Fibroblast of villous mesenchyme (primary cell): ENCODE measurements at places on chromosomes 1 and 21. TPM values are rescaled to one million over a fixed set of nuclear protein-coding genes. Genes with fewer than 3 reads are reported as not detected.

DNA sequence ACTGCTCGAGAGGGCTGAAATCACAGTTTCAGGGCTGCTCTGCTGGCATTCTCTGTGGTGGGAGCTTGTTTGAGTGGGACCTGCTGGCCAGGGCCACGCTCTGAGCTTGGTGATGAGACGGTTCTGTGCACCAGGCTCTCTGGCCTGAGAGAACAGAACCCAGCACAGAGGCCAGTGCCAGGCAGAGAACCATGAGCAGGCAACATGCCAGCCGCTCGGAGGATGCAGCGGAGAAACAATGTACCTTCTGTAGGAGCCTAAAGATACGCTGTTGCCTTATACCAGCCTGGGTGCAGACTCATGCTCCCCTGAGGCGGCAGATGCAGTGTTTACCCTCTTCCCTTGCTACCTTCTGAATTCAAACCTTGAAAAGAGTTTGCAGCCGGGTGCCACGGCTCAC is 10.0 kb downstream of the C2CD2 start:
- no peak for DNase-seq

GRCh38 chr1:41462680-41463004 is 21.8 kb downstream of the EDN2 start:
- DNase-seq = no peak

- no peak for DNase-seq
Measured at GRCh38 chr1:228043281-228043848, 36.6 kb downstream of the WNT3A start.

DNA sequence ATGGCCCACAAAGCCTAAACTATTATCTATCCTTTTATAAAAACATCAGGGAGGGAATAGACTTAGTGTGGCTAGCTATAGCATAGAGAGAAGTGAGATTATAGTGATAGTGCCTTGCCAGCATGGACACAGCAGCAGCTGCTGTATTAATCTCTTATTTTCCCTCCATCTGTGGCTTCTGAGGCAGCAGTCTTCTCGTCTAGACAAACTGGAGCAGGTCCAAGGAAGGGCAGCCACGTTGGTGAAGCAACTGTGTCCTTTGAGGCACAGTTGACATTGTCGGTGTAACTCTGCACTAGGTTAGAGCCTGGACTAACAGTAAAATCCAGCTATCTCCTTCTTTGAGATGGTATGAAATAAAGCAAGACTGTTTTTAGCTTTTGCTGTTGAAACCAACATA is 131.3 kb downstream of the CACHD1 start:
- no peak for DNase-seq

DNA sequence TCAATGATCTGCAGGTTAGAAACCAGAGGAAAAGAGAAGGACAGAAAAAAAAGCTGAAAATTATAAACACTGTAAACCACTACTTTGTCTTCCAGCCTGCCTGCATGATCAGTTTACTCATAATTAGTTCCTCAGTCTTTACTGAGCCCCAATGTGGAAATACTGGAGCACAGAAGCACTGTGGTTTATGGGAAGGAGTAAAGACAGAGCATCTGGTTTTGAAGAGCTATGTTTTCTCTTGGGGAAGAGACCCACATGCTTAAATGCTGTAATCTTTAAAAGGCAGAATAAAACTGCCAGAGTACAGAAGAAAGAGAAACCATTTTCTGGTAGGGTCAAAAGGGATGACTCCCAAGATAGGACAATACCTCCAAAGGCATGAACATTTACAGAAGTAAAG is 159.0 kb upstream of the ZNHIT6 start:
- peak; percentile 74 for DNase-seq

GRCh38 chr1:1374589-1374928 is 448 bp downstream of the AURKAIP1 start:
- no peak for DNase-seq

DNA sequence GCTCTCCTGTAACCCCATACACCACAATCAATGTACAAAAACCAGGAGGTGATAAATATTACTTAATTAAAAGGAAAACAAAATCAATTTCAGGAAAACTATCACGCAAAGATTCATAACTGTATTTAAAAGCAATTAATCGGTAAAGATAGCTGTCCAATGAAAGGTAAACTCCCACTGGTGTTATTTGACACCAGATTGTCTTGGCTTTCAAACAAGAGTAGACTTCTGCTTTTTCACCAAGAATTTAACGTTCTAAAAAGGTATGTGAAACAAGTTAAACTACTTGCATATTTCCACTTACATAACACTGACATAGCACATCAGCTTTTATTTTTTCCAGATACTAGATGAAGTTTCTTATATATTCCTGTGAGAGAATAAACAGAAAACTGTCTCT is 3.5 kb downstream of the PLPP3 start:
- DNase-seq = no peak

- no peak for DNase-seq
Measured at GRCh38 chr1:3945222-3945621, 45.1 kb upstream of the C1orf174 start.

DNA sequence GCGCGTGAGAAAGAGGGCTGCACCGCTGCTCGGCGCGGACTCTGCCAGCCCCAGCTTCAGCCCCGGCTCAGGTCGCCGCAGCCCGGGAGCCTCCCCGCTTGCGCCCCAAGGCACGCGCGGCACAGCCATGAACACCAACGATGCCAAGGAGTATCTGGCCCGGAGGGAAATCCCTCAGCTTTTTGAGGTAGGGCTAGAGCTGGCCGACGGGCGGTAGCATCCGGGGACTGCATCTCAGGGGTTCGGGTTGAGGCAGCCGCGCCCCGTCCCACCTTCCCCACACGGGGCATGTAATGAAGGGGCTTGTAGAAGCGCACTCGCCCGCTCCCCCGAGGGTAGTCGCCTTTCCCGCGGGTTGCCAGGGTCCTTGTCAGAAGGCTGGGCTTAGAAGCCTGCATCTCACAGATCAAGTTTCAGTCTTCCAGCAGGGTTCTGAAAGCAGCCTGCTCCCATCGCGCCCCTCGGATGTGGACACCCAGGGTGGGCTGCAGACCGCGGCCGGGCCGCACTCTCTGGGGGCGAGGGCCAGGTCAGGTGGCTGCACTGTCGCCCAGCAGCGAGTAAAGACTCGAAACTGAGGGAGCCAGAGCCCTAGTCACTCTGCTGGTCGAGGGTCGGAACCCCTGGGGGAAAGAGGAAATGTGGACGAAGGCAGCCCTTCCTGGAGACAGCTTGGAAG is 507 bp downstream of the AK5 start:
- peak; percentile 28 for DNase-seq

- DNase-seq = no peak
Measured at GRCh38 chr21:45525910-45526306, 16.3 kb downstream of the SLC19A1 start.

- peak; percentile 93 for DNase-seq
Measured at GRCh38 chr21:27269644-27270043, 302.8 kb upstream of the ADAMTS5 start.

DNA sequence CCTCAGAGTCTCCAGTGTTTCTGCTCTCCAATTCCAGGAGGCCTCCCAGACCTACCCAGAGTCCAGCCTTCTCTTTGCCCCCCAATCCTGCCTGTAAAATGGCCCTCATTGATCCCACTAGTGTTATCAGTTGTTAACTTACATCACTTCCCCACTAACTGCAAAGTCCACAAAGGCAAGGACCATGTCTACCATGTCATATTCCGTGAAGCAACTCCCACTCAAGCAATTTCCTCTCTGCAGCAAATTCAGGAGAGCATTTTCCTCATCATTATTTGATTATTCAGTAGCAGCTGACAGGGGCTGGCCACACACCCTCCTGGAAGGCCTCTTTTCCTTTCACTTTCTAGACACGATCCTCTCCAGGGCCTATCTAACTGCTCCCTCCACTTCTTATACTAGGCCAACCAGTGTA is 153.5 kb downstream of the RERE start:
- peak; percentile 81 for DNase-seq

DNA sequence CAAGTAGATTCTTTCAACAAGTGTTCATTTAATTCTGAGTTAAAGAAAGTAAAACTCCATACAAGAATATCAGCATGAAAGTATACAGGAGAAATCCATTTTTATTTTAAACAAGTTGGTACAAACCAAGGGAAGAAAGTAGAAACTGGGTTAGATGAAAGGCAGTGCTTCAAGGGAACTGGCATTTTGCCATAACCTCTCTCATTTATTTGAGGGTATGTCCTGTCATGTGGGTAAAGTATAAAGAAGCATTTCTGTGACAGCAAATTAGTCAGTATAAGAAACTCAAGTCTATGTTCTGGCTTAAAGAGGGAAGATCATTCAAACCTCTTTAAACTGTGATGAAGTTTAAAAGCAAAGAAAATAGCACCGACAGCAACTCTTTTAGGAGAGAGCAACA is 32.0 kb downstream of the OLFM3 start:
- no peak for DNase-seq

DNA sequence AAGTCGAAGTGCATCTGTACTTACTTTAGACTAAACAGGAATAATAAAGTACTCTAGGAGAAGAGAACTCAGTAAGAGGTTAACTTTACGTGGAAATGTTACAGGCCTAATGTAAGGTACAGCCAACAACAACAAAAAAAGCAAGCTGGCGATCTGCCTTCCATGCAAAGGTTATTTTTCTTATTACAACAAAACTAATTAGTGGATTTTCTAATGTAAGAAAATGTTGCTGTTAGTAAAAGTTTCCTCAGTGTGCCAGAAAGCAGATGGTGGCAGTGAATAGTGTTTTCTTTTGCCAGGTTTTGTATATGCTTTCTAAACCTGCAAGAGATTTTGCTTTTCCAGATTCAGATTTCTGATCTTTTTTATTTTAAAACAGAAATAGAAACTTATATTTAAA is 179.2 kb downstream of the NFIA start:
- DNase-seq = no peak

GRCh38 chr1:85836736-85837135 is 128.5 kb upstream of the ZNHIT6 start:
- no peak for DNase-seq

- peak; percentile 14 for DNase-seq
Measured at GRCh38 chr21:27192281-27192949, 225.5 kb upstream of the ADAMTS5 start.

- peak; percentile 63 for DNase-seq
Measured at GRCh38 chr21:26388731-26389231, 184.3 kb downstream of the CYYR1 start.

- DNase-seq = no peak
Measured at GRCh38 chr21:41964171-41964570, 10.4 kb upstream of the C2CD2 start.

- peak; percentile 10 for DNase-seq
Measured at GRCh38 chr1:44641126-44642102, 32.9 kb downstream of the TMEM53 start.

DNA sequence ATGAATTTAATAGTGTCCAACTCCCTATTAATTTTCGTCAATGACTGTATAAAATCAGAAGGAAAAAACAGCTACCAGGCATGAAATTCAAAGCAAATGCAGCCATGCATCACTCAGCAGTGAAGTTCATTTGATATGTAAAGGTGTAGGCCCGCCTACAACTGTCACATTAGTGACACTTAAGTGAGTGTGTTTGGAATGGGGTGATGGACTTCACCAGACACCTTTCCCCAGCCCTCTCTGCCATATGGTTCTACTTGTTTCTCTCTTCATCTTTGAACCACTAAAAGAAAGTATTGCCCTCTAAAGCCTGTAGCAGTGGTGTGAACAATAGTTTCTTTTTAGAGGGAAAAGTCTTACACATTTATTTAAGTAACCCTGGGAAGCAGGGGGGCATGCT is 124.0 kb downstream of the SIPA1L2 start:
- no peak for DNase-seq

GRCh38 chr1:29433830-29434229 is 197.5 kb downstream of the PTPRU start:
- no peak for DNase-seq

Gene MSH4
- total RNA-seq = under 0.01 and 0.43 TPM in 2 replicates

Gene ZMPSTE24
- total RNA-seq = 74.4 and 110 TPM in 2 replicates

Gene VANGL2
- not detected in 2 replicates for total RNA-seq

Gene TFF3
- total RNA-seq = not detected in 2 replicates
